ENCODE measurements at places on chromosomes 7 and 10. TPM values are rescaled to one million over a fixed set of nuclear protein-coding genes. Genes with fewer than 3 reads are reported as not detected.

GRCh38 chr7:39667341-39667923, 44.1 kb downstream of the RALA start:
- DNase-seq, result no peak

GRCh38 chr7:83985821-83986220, 208.8 kb downstream of the SEMA3A start:
- no peak for DNase-seq

DNA sequence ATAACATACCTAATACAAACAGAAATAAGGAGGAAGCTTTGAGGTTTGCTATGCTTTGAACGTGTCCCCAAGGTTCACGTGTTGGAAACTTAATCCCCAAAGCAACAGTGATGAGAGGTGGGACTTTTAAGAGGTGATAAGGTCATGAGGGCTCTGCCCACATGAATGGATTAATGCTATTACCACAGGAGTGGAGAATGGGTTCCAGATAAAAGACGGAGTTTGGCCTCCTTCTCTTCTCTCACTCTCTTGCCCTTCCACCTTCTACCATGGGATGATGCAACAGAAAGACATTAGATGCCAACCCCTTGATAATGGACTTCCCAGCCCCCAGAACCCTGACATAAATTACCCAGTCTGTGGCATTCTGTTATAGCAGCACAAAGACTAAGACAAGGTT, 9.6 kb downstream of the ITGB1 start:
- no peak for DNase-seq

DNA sequence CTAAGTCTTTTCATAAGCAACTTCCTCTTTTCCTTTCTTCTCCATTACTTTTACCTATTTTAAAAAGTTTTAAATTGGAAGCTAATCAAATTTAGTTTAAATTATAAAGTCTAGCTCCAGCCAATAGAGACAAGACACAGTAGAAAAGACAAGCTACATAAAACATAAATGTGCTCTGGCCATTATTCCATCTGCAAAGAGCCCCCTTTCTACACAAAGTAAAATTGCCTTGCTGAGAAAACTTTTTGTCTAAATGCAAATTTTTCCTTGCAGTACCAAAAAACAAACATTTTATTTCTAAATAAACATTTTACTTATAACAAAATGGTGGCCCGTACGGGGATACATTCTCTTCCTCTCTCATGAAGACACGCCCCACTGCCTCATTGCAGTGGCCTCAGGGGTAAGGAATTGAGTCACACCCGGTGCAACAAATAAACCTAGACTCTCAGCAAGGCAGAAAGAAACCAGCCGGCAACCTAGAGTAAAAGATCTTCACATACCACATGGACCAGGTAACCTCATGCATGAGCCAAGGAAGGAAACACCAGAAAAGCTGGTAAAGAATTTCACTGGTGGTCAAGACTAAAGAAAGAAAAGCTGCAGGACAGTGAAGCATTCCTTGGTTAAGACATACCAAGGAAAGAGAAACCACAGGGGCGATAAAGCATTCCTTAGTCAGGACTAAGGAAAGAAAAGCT, 71.6 kb upstream of the ZNF746 start:
- DNase-seq, result no peak

DNA sequence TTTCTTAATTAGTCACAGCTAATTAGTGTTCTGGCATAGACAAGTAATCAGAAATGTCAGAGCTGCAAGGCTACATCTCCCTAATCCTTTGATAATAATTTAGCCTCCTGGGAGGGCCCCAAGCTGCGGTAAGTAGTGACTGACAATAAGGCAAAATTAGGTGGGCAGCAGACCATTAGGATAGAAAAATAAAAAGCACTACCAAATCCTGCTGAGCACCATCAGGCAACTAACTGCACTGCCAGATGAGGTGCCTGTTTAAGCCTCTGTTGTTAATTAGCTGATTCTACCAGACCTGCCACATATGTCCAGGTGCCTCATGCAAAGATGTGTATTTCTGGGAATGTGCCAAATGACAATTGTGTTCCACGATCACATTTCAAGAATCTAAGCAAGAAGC, 32.5 kb upstream of the FEZF1 start:
- no peak for DNase-seq

DNA sequence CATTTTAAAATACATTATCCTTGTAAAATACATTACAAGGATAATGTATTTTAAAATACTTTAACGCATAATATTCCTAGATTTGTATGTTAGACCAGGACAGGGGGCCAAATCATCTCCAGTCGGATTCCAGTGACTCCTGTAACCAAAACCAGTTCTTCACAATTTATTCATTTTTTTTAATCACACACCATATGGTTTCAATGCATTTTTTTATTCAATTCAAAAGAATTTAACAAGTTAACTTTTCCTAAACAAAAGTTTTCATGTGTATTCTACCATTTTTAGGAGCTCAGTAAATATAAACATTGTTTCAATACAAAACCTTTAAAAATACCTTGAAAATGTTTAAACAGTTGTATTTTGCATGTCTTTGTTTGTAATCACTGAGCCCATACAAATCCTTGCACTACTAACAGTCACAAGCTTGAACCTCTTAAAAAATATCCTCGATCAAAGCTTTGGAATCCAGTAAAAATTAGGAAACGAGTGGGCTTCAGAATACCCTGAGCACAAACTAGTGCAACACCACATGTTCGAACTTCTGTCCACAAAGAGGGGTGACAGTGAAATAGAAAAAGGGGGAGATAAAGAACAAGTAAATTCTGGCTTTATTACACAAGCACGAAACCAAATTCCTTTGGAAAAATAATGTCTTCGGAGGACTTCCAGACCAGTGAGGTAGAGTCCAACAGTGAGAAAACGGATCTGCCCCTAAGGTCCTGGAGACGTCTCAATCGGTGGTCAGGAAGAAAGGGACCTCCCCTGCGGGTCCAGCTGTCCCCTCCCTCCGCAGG, 1.6 kb downstream of the CCDC71L start:
- no peak for DNase-seq

DNA sequence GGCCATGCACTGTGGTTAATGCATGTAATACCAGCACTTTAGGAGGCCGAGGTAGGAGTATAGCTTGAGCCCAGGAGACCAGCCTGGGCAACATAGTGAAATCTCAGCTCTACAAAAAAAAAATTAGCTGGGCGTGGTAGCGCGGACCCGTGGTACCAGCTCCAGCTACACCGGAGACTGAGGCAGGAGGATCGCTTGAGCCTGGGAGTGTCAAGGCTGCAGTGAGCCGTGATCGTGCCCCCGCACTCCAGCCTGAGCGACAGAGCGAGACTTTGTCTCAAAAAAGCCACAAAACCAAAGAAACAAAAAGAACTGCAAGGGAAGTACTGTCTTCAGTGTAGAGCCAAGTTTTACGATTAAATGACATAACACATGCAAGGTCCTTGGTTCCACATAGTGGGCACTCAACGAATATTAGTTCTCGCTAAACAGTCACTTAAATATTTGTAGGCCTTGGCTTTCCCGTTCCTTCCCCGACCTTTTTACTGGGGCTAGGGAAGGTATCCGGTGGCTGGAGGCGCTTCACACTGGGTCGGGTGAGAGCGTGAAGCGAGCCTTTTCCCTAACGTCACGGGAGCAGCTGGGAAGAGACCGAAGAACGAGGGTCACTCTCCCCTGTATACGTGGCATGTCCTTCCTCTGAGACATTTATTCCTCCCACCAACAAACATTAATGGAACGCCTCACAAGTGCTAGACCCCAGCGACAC, 993 bp upstream of the SND1 start:
- no peak for DNase-seq

GRCh38 chr10:33211106-33211878, 123.2 kb downstream of the NRP1 start:
- no peak for DNase-seq

GRCh38 chr7:41573015-41573414, 129.9 kb downstream of the INHBA start:
- no peak for DNase-seq

DNA sequence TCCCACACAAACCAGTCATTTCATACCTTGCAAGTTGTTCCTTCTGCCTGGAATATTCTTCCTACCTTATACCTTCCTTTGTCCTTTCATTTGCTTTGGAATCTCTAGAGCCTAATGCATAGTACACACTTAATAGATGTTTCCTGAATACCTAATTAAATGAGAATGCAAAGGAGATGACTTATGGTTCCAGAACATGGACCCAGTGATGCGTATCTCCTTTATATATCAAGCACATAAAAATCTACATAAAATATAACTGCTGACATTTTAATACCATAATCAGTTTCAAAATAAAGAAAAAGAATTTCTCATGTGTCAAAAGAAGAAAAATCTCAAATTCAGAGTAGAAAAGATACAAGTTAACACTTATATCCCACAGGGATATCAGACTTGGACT, 110.6 kb upstream of the ASAH2 start:
- DNase-seq, result no peak

DNA sequence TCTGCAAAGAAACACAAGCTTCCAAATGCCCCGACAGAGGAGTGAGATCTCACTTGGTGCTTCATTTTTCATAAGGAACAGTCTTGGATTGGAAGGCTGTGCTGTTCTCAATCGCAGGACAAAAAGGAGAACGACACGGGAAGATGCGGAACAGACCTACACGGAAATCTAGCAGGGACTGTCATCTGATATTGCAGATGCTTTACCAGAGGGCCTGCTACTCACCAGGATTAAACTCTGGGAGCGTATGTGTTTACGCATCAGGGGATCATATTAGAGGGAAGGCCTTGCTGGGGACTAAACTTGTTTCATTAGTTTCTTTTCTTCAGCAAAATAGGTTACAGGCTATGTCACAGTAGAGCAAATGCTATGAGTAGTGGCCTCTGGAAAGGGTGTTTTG, 82.8 kb upstream of the EEPD1 start:
- no peak for DNase-seq

- DNase-seq, result no peak
These were observed 8.7 kb downstream of the CNNM1 start for GRCh38 chr10:99337901-99338300.

- no peak for DNase-seq
These were observed 126.3 kb downstream of the CACNA2D1 start for GRCh38 chr7:82317257-82317721.

DNA sequence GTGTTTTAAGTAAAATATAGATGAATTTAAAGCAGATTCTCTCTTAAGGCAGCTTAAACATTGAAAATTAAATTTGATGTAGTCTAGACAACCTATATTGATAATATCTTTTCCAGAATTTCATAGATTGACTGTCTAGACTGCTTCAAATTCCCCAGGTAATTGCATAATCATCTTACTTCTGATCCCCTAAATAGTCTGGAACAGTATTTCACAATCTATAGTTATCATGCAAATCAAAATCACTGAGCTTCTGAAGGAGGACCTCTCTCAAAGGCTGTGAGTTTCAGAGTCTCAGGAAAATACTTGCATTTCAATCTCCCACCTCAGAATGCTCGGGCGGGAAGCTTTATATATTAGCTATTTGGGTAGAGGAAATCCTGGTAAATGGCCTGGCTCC, 87.3 kb downstream of the SEMA3A start:
- DNase-seq, result no peak

DNA sequence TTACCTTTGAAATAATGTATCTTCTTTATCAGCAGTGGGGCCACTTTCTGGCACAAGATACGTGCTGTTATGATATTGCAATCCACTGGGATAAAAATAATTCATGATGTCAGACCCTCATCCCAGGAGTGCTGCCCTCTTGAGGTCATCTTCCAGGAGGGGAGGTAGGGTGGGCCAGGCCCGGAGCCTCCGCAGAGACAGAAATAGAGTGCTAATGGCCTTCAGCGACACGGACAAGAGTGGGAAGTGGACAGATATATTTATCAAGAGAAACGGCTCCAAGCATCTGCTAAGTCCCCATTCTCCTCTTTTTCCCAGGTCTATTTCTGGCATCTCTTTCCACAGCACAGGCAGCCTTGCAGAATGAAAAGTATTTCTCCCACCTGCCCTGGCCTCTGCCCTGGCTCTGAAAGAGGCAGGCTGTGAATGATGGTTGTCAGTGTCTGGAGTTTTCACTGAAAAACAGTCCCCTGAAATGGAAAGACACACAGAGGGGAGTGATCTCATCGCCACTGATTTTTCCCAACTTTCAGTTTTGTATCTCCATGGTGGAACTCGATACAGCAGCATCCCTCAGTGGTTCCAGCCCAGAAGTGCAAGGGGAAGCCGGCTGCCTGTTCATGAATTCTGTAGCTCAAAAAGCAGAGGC, 251.7 kb upstream of the MYO3A start:
- DNase-seq, result no peak

ENTPD7 gene
- 6.6 TPM for total RNA-seq

ENKUR gene
- not detected for total RNA-seq

UPK3B gene
- 2.7 TPM for total RNA-seq

IGF2BP3 gene
- 11.8 TPM for total RNA-seq

JAZF1 gene
- total RNA-seq, result 36.1 TPM

SPDYE18 gene
- 1.2 TPM for total RNA-seq

MYO1G gene
- total RNA-seq, result 5.2 TPM

C10orf90 gene
- total RNA-seq, result not detected

INTS15 gene
- 34.4 TPM for total RNA-seq

CDNF gene
- 7.4 TPM for total RNA-seq
